ENCODE measurements at places on chromosomes 3 and 15.

DNA sequence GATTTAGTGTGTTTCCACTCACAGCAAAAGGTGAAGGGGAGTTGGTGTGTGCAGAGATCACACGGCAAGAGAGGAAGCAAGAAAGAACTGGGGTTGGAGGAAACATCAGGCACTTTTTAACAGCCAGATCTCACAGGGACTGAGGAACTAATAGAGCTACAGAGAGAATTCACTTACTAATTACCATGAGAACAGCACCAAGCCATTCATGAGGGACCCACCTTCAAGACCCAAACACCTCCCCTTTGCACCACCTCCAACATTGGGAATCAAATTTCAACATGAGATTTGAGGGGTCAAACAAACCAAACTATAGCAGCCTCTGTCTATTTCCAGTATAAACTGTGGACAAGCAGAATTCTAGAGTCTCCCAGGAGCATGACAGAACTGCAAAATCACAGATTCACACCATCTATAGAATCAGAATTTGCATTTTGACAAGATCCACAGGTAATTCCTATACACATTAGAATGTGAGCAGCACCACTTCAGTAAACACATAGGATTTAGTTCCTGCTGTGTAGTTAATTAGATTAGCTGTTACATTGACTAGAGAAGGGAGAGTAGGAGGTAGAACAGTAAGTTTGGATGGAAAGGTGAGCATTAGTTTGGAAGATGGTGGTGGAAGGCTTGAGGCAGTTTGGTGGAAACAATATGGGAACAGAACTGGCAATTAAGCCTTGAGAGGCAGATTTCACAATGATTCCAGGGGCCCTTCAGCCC is 311.7 kb downstream of the NSUN3 start:
- no peak for DNase-seq

- DNase-seq = no peak
Observed at GRCh38 chr3:46907960-46908293, 30.4 kb downstream of the PTH1R start.

DNA sequence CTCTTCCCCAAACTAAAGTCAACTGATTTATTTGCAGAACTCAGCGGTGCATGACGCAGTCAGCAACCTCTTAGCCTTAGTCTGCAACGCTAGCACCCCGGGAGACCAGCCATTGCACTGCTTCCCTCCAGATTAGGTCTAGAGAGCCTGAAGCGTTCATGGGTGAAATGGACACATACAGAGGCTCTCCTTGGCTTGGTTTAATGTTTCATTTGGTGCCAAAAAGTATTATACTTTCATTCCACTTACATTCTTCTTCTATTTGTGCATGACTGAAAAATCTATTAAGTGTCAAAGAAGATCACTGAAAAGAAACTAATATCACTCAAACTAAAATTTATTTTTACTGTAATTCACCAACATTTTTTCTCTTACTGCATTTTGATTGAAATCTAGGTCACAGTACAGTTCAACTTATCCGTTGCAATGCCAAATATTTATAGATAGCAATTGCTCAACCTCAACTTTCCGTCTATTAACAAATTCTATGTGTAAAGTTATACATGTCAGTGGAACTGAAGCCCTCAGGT is 116.2 kb downstream of the ROBO1 start:
- DNase-seq = no peak

DNA sequence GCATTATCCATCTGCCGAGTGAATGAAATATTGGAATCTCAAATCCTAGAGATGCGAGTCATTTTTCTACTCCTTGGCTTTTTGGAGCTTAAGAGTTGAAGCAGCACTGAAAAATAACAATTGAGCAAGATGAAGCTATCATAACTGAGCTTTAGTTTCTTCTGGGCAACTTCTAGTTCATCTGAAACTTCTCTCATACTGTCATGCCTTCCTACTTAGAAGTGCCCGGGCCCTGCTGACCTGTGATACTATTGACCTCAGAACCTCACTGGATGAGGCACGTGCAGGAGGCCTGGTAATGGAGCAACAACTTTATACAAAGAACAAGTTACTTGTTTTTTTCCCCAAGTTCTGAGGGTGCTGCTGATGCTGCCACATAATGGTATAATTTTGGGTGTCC is 48.5 kb upstream of the P3H2 start:
- DNase-seq = no peak

DNA sequence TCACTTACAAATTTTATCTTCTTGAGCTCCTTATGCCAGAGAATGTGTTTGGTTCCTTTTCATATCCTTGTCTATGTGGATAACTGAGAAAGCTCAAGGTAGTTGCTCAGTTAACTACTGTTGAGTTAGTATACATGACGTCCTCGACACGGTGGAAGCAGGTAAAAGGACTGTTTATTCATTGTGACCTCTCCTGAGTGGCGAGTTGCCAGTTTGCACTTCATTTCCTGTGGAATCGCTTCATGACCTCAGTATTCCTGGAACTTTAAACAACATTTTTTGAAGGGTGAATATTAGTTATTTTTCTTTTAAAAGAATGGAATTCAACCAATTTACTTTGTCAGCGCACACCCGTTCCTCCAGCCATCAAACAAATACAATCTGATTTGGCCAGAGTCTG is 1.2 kb upstream of the TPRG1 start:
- no peak for DNase-seq

- no peak for DNase-seq
Observed at GRCh38 chr15:52709187-52709981, 30.2 kb upstream of the ATOSA start.

DNA sequence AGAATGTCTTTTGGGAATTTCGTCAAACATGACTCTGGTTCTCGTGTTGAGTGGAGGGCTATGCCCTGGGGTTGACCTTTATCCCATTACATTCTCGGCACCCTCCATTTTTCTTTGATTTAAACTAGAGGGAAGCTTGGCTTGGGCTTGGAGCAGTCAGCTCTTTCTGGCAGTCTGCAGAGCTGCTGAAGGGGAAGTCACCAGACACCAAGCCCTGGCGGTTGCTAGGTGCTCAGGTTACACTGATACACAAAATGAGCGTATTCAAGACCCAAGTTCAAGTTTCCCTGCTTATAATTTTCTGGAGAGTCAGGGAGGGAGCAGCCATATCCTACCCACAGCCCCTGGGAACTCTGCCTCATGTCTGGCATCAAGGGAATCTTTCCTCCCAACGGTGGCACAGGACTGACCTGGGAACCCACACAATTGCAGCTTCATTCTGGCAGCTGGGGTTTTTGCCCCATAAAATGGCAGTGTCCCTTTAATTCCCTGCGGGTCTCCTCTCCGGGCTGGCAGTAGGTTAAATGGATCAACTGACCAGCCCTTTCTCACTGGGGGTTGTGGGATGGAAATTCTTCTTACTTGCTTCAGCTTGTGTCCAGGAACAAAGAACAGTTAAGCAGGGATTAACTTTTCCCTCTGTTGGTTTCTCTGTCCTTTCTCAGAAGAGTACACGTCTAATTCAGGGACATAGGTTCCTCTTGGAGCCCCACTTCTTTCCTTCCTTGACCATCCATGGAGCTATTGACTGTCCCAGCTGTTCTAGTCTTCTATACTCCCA is 110.0 kb upstream of the DLG1 start:
- DNase-seq = no peak
